GM23338 (cell line): ENCODE measurements at places on chromosomes 4 and X. TPM values are rescaled to one million over a fixed set of nuclear protein-coding genes. Genes with fewer than 3 reads are reported as not detected.

DNA sequence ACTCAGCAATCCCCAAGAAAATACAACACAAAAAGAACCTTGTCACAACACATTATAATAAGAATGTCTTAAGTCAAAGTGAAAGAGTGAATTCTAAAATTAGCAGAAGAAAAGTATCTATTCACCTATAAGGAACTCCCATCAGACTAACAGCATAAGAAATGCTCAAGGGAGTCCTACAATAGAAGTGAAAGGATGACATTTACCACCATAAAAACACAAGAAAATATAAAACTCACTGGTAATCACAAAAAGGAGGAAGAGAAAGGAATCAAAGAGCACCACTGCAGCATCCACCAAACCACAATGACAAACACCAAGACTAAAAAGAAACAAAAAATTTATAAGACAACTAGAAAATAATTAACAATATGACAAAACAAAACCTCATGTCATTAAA, 257.0 kb upstream of the AGTR2 start:
- no peak for DNase-seq
- no peaks in the 10 kb centered on the region for H3K36me3 ChIP-seq
- no peak overlapping the region for H3K27ac ChIP-seq
- peak overlapping the region; percentile 38 for H3K4me3 ChIP-seq

DNA sequence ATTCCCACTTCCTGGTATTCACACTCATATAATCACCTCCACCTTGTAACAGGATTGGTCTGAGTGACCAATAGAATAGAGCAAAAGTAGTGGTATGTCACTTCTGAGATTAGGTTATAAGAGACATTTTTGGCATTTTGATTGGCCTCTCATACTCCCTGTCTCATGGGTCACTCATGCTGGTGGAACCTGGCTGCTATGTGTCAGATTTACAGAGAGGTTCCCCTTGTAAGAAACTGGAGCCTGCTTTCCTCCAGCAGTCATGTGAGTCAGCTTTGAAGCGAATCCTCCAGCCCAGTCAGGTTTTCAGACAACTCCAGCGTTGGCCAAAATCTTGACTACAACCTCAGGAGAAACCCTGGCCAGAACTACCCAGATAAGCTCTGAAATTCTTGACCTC, 2.6 kb upstream of the OTUD4 start:
- no peak overlapping the region for H3K27ac ChIP-seq
- no peaks in the 10 kb centered on the region for H3K36me3 ChIP-seq
- H3K4me1 ChIP-seq: no peaks in the 10 kb centered on the region; the same call in 1 of the 2 replicates
- H3K27me3 ChIP-seq: no peaks in the 10 kb centered on the region

DNA sequence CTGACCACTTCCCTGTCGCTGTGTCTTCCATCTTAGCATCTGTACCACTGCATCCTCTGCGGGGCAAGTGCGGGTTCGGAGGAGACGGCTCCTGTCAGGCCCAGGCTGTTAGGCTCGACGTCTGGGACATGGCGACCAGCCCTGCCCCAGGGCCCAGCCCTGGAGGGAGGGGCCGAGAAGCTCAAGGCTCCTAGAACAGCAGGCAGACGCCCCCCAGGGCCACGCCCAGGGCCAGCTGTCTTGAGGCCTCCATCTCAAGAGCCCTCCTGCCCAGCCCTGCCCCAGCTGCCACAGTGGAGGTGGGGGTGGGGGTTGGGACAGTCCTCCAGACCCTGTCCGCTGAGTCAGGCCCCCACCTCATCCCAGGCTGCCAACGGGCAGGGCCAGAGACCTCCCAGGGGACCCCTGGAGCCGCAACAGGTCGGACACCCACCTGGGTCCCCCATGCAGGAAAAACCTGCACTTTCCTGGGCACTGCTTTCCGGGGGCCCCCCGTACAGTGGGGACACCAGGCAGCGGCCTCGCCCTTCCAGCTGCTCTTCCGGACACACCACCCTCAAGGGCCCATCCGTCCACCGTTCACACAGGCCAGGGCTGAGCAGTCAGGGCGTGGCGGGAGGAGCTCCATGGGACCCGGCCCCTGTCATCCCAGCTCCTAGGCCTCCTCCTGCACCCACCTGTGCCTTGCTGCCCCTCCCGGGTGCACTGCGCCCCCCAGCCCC, 83.1 kb downstream of the FAM53A start:
- DNase-seq: no peak
- H3K27me3 ChIP-seq: no peaks in the 10 kb centered on the region
- H3K4me1 ChIP-seq: 0 out of 2 replicates have a peak, but pooled peaks cover 5% of the 10 kb centered on the region
- H3K36me3 ChIP-seq: no peaks in the 10 kb centered on the region
- no peak overlapping the region for H3K4me3 ChIP-seq

DNA sequence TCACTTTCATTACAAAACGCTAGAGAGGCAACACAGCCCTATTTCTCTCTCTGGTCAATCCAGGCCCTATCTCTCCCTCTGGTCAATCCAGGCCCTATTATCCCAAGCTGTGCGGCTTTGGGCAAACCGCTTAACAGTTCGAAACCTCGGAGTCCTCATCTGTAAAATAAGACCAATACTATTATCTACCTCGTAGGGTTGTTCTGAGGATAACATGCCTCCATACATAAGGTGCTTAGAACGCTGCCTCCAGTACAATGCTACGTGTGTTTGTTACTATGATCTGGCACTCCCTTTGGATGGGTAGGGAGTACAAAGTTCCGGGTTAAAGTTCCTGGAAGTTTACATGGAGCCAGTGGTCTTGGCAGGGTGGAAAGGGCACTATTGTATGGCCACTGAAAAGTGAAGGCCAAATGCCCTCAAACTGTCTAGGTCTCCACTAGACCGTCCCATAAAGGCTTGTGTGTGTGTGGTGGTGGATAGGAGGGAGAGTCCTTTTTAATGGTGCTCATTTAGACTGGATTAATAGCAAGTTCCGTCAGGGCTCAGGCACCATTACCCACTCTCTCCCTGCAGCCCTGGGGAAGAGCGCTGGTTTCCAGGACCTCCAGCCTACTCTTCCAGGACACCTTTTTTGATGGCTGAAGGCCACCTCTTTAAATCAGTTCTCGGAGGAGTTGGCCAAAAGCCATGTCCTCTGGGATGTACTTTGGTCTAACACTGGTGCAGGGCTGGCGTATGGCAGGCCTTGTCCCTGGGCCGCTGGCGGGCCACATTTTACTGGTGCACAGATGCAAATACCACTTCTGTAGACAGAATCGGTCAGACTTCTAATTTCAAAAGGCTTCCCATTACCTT, 75.6 kb upstream of the BCOR start:
- peaks cover 30% of the 10 kb centered on the region for H3K27me3 ChIP-seq
- H3K4me1 ChIP-seq: peaks cover 23% of the 10 kb centered on the region
- no peak for DNase-seq
- no peaks in the 10 kb centered on the region for H3K36me3 ChIP-seq

DNA sequence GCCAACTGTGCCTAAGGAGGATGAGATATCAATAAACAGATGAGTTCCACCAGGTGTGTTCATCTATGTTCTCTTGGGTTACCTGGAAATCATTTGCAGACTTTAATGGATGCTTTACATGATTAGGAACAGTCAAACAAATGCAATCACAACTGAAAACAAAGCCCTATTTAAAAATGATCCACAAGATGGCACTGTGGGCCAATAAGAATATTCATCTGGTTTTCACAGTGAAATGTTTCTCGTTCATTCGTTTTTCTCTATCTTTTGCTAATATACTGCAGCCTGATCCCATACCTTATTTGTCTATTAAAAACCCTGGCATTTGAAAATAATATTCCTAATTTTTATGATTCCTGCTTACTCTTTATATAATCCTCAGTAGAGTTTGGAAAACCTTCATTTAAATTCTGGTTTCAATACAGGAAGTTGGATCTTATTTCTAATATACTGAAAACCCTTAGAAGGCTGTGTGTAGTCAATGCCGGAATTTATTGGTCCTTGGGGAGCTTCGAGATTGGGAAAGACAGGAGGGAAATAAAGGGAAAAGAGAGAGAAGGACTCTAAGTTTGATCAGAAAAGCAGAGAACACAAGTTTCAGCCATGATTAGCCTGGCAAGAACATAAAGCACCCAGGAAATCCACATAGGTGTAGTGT, 63.8 kb upstream of the TAPT1 start:
- no peaks in the 10 kb centered on the region for H3K36me3 ChIP-seq
- H3K4me1 ChIP-seq: peaks cover 11% of the 10 kb centered on the region; the same call in 1 of the 2 replicates
- H3K4me3 ChIP-seq: no peak overlapping the region
- no peaks in the 10 kb centered on the region for H3K27me3 ChIP-seq
- no peak overlapping the region for H3K27ac ChIP-seq
- peak; percentile 69 for DNase-seq

DNA sequence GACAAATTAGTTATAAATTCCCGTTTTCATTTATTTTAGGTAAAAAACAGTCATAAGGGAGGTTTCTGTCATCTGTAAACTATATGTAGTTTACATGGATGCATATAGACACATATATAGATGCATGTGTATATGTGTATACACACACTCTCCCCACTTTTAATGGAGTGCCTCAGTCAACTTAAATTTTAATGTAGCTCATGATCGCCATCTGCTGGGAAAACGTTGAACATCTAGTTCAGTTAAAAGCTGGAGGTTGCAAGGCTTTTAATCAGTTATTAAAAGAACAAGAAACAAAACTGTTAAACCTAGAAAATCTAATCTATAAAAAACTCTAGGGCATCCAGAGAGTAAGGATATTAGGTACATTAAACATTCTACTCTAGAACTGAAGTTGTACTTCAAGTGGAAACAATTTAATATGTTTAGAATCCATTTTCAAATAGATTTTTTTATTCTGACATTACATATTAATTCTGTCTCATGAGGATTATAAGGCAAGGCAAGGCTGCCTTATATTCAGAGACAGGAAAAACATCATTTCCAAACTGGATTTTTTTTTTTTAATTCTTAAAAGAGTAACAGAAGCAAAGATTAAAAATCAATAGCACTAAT, 122.6 kb downstream of the SHISA3 start:
- H3K27me3 ChIP-seq: peaks cover 15% of the 10 kb centered on the region
- no peak overlapping the region for H3K27ac ChIP-seq
- peaks cover 3% of the 10 kb centered on the region; the same call in 1 of the 2 replicates for H3K4me1 ChIP-seq
- no peak overlapping the region for H3K4me3 ChIP-seq

DNA sequence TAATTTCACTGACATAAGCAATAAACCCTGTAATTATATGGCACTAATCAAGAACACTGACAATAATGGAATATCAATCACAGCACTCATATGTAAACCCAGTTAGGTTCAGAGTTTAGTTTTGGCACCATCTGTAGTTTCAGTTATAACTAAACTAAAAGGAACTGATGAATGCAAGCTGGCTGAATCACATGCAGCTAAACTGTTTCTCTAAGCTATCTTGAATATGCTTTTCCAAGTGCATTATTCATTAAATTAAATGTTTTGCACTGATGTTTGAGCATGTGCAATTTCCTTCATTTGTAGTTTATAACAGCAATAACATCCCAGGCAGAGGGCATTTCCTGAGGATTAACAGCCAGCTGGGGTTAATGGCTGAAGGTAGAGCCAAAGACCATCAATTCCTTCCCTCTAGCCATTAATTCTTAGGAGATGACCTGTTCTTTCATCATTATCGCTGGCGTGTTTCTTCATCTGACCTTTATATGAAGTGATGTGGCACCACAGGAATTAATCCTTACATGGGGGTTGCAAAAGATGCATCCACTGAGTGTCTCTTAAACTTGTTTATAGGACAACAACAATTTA, 562.8 kb upstream of the IGFBP7 start:
- peaks cover 1% of the 10 kb centered on the region; the same call in 1 of the 2 replicates for H3K4me1 ChIP-seq
- DNase-seq: no peak
- no peak overlapping the region for H3K4me3 ChIP-seq
- no peaks in the 10 kb centered on the region for H3K27me3 ChIP-seq
- no peak overlapping the region for H3K27ac ChIP-seq

DNA sequence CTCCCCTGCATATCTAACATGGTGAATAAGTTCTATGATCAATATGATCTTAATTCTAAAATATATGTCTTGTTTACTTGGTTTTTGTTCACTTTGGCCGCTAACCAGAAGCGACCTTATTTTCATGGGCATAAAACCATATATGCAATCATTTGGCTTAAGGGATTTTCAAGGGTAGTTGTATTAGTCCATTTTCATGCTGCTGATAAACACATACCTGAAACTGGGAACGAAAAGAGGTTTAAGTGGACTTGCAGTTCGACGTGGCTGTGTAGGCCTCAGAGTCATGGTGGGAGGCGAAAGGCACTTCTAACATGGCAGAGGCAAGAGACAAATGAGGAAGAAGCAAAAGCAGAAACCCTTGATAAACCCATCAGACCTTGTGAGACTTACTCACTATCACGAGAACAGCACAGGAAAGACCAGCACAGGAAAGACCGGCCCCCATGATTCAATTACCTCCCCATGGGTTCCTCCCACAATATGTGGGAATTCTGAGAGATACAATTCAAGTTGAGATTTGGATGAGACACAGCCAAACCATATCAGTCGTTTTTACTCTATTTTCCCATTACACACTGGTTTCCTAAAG, 114.3 kb upstream of the CPEB2 start:
- DNase-seq: no peak
- H3K36me3 ChIP-seq: no peaks in the 10 kb centered on the region
- no peak overlapping the region for H3K27ac ChIP-seq
- H3K4me3 ChIP-seq: no peak overlapping the region

DNA sequence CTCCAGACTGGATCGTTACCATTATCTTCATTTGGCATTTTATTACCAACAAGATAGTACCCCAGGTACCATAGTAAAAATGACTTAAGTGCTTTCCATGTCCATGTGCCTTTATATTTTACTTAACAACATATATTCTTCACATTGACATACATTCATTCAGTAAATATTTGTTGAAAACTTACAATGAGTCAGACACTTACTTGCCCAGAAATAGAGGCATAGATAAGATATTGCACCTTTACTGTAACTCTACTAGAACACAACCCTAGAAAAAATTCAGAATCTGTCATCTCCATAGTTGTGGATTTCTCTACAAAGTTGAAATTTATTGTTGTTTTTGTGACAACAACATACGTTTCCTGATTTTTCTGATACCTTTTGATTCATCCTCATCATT, 640.6 kb downstream of the RPA4 start:
- no peaks in the 10 kb centered on the region for H3K36me3 ChIP-seq
- H3K27ac ChIP-seq: no peak overlapping the region
- H3K4me3 ChIP-seq: no peak overlapping the region
- no peaks in the 10 kb centered on the region for H3K4me1 ChIP-seq
- no peak for DNase-seq
- H3K27me3 ChIP-seq: no peaks in the 10 kb centered on the region

DNA sequence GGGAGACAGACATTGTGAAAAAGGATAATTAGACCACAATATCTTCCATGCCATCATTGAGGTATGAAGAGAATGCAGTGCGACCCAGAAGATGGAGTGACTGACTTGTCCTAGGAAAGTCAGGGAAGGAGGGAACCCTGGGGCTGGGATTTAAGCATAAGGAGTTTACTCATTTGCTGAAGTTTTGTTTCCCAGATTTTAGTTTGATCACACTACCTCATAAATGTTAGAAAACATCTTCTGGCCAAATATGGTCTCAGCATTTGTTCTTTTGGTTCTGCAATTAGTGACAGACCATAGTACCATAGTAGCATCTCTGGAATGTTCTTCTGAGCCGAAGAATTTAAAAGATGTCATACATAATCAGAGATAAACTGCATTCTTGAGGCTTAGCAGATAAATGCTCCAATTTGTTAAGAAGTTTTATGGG, 96.5 kb upstream of the PGRMC2 start:
- no peaks in the 10 kb centered on the region for H3K36me3 ChIP-seq
- H3K27ac ChIP-seq: no peak overlapping the region
- no peak for DNase-seq
- peaks cover 16% of the 10 kb centered on the region for H3K4me1 ChIP-seq
- H3K4me3 ChIP-seq: no peak overlapping the region
- H3K27me3 ChIP-seq: no peaks in the 10 kb centered on the region

Gene FGF13
- 17.7 and 18.8 TPM in 2 replicates for total RNA-seq

Gene SOD3
- total RNA-seq: 11.8 and 16.6 TPM in 2 replicates

Gene ALAS2
- 0.50 TPM in 1 of 2 replicates, not detected in the other for total RNA-seq

Gene TEC
- total RNA-seq: 3.0 and 8.3 TPM in 2 replicates

Gene CCDC158
- 0.21 TPM in 1 of 2 replicates, not detected in the other for total RNA-seq

Gene TIGD4
- 1.7 and 2.8 TPM in 2 replicates for total RNA-seq

Gene ZFP92
- total RNA-seq: 0.27 and 0.52 TPM in 2 replicates

Gene ZNF711
- total RNA-seq: 18.5 and 20.0 TPM in 2 replicates

Gene DGAT2L6
- total RNA-seq: not detected in 2 replicates

Gene CXCL3
- total RNA-seq: 3.6 and 8.3 TPM in 2 replicates

Gene DRD5
- total RNA-seq: 0.24 and 0.43 TPM in 2 replicates
